NCI-H146 (cell line): ENCODE measurements at places on chromosomes 11 and 22.

GRCh38 chr22:23681026-23681809 is 9.6 kb upstream of the RGL4 start:
- DNase-seq, result no peak

GRCh38 chr11:92591521-92591920 is 366.9 kb downstream of the FAT3 start:
- DNase-seq, result no peak

DNA sequence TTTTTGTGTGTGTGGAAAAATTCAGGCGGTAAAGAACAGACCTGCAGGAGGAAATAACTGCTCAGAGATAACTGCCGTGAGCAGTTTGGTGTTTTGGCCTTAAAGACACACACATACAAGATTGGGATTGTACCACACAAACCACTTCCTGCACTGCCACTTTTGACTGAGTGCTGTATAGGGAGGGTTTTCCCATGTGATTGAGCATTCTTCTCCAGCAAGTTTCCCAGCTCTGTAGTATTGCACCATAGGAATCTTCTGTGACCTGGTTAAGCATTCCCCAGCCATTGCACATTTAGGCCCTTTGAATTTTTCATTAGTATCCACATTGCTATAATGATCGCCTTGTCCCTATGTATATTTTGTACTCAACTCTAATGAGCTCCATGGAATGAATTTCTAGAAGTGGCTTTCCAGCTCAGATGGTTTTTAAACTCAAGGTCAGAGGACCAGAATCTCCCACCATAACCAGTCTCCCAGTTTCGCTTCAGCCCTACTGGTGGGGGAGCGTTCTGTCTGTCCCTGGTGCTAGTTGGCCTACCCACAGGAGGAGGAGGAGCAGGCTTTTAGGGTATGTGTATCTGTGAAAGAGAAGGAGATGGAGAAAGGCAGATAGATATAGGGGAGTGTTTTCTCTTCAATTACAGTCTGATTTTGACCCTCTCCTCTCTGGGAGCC is 9.3 kb downstream of the CD82 start:
- no peak for DNase-seq

GRCh38 chr11:26761361-26761809 is 39.5 kb upstream of the SLC5A12 start:
- no peak for DNase-seq

DNA sequence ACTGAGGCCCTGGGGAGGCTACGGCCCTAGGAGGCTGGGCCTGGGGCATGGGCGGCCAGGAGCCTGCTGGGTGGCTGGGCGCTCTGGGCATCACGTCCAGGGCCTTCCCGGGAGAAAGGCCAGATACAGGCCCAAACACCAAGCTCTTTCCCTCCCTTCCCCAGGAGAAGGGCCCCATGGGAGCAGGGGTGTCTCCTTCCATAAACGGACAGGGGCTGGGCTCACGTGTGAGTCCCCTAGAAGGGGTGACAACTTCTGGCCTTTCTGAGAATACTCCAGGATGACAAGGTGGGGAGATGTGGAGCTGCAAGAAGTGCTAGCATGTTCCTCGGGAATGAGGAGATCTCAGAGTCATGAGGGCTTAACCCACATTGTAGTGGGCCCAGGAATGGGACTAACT is 19.5 kb upstream of the SYT8 start:
- no peak for DNase-seq

DNA sequence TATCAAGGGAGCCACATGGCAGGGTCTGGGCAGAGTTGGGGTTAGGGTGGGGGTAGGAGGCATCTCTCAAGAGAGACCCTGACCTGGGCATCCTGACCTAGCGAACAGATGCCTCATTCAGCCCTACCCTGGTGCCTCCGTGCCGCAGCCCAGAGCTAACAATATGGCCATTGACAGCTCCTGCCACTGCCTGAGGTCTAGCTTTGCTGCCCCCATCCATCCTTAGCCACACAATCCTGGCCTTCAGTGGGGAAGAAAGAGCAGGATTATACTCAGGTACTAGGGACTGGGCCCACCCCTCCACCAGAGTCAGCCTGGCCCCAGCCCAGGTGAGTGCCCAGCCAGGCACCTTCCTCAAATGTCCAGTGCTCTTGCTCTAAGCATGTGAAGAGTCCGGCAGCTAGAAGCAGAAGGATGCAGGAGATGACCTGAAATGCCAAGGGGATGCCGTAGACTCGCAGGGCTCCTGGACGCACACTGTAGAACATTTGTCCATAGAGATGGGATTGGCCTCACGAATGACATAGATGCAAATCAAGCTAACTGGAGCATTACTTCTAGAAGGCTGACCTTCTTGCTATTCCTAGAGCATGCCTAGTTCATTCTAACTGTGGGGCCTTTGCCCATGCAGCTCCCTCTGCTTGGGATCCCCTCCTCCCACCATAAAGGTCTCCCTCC is 13.3 kb upstream of the SERPINH1 start:
- no peak for DNase-seq

DNA sequence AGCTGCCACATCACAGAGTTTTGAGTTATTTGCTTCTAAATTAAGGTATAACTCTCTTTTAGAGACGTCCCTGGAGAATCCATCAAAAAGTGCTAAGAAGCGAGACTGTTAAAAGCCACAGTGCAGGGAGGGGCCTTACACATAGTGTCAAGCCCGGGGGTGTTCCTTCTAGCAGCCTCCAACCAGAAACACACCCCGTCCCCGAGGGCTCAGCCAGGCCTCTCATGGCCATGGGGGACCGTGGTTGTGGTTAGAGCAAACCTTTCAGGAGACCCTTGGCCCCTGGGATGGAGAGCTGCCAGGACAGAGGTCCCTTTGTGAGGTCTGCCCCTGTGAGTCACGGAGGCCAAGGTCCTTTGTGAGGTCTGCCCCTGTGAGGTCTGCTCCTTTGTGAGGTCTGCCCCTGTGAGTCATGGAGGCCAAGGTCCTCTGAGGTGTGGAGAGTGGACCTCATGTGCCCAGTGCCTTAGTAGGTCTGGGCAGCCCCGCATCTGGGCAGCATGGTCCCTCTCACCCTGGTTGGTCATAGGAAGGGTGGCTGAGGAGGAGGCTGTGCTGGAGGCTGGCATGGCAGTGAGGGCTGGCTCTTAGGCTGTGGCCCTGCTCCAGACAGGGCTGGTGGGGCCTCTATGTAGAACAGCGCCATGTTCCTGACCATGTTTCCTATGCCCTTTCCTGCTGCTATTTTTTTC is 5.4 kb downstream of the GNAZ start:
- no peak for DNase-seq

DNA sequence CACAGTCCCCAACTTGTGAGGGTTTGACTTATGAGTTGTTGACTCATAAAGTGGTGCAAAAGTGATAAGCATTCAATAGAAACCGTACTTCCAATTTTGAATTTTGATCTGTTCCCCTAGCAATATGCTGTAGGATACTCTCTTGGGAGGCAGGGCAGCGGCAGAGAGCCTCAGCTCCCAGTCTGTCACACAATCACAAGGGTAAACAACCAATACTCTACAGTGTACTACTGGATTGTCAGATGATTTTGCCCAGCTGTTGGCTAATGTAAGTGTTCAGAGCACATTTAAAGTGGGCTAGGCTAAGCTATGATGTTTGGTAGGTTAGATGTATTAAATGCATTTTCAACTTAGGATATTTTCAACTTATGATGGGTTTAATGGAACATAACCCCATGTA is 13.7 kb upstream of the NXPE2 start:
- DNase-seq, result no peak

DNA sequence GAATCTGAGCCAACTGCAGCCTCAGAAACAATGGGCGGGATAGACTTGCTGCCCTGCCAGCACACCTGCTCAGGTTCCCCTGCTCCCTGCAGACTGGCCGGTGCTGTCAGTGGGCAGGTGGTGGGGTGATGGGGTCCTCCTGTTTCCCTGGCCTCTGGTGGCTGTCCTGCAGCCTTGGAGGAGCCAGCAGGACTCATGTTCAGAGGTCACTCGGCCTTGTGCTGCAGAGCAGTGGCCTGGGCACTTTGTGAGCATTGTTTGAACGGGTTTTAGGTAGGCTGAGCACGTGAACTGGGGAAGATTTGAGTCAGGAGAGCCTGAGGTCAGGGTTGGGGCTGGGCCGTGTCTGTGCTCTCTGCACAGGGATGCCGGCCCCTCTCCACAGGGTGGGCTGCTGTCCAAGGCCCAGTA is 17.6 kb downstream of the PPIL2 start:
- no peak for DNase-seq

DNA sequence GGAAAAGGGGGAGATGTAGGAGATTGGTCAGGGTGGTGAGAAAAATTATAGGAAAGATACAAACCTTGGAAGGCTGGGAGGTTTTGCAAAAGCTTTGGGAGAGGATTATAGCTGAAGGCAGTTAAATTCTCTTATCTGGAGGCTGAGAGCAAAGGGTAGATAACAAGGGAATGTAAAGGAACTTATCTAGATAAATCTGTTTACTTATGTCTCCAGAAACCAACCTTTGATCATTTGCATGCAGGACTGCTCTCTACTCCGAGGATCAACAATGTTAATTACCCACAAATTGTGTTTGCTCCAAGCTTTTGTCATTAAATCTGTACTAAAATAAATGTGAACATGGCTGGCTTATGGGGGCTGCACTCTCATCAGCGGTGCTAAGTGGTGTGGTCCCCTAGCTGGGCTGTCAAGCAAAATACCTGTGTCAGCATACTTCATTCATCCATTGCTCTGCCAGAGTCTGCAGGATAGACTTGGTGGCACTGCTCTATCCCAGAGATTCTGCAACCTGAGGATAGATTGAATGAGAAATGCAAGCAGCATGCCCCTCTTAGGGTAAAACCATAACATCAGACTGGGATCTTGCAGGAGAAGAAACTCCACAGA is 1599.2 kb upstream of the TENM4 start:
- no peak for DNase-seq

GRCh38 chr11:67504005-67504949 is 886 bp downstream of the PITPNM1 start:
- peak; percentile 83 for DNase-seq

- no peak for DNase-seq
Measured at GRCh38 chr11:125935618-125936199, 10.1 kb upstream of the VSIG10L2 start.

DNA sequence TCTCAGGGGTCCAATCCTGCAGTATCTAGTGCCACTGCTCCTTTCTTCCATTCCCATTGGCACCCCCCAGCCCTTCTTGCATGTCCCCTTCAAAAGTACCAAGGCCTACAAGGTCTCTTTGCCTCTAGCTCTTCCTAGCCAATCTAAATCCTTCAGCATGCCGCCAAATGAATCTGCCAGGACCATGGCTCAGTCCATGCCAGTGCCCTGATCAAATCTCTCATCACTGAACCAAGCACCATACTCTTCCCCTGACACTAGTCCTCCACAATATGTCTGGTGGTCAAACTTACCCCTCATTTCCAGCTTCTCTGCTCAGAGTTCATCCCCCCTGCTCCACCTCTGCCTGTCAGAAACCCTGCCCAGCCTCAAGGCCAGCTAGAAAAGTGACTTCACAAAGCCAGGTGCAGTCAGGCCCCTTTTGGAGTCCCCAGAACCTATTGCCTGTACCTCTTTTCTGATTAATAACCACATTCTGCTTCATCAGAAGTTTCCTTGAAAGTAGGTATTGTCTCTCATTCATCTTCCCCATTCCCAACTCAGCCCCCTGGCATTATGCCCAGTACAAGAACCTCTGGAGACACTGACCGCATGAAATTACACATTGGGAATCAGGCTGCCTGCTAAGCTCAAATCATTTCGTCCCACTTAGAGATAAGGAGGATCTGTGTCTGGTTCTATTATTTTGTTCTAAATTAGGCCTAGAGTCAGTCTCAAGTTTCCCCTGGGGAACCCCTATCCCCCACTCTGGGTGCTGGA is 11.4 kb downstream of the FEN1 start:
- no peak for DNase-seq

DNA sequence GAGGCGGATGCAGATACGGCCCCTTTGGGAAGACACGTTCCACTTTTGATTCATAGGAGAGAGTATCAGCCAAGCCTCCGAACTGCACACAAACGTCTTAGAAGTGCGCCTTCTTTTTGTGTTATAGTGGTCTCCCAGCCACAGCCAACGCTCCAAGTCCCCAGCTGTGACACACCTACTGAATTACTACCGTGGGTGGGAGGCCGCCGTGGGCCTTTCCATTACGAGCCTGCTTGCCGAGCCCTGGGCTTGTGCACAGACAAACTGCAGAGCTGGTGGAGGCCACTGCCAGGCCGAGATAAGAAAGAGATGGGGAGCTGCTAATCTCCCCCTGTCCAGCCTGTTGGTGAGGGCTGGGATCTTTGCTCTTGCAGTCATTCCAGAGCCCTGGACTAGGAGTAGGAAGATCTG is 761 bp downstream of the HMBS start:
- no peak for DNase-seq

- DNase-seq, result no peak
Measured at GRCh38 chr11:73236205-73236765, 18.2 kb downstream of the P2RY2 start.

GRCh38 chr22:17824457-17824856 is 50.2 kb upstream of the BID start:
- DNase-seq, result no peak

DNA sequence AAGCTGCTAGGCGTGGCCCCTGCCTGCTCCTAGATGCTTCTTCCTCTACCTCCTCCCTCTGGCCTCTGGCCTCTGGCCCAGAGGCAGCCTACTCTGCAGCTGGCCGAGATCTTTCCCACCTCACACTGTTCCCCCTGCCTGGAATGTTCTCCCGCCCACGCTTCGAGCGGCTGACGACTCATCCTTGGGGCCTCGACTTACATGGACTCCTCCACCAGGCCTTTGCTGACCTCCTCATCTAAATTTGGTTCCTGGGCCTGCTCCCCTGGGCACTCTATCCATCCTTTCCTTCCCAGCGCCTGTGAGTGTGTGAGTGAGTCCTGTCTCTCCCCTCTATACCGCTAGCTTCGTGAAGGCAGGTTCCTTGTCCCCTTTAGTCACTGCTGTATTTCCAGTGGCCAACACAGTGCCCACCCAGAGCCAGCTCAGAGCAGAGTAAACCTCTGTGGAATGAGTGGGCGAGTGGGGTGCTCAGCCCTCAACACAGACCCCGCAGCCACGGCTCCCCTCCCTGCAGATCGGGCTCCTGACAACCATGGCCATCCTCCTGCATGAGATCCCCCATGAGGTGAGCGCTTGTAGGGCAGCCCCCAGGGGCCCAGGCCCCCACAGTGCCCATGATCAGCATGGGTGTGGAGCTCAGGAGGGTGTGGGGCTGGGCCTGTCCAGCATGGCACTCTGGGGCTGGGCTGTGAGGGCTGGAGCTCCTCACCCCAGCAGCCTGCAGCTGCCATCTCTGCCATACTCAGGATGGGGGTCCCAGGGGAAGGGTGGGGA is 5.7 kb downstream of the SLC39A13 start:
- no peak for DNase-seq

GRCh38 chr11:68269414-68270081 is 2.2 kb downstream of the C11orf24 start:
- DNase-seq, result no peak
